ENCODE measurements at places on chromosomes 7 and 10.

GRCh38 chr10:69208761-69209160 is 11.4 kb upstream of the HKDC1 start:
- no peak for DNase-seq

GRCh38 chr10:86668297-86669165 is at the start of gene LDB3:
TSS of gene LDB3 (plus strand) at chr10:86668511. CDS start at chr10:86668692, 181 bp downstream.
- peak; percentile 84 for DNase-seq

DNA sequence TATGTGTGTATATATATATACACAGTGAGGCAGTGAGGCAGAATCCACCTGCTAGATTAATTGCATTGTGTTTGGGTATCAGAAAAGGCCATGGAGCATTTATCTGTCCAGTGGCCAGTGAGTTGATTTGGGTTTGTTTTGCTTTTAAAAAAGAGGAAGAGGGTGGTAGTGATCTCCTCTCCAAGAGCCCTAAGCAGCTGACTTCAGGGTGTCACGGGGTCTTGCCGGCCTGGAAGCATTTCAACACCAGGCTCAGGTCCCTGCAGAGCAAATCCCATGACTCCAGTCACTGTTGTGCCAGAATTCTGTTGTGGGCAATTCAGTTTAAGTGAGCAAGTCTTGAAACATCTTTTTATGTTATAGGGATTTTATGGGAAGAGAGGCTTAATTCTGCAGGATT is 30.6 kb upstream of the GPNMB start:
- no peak for DNase-seq

DNA sequence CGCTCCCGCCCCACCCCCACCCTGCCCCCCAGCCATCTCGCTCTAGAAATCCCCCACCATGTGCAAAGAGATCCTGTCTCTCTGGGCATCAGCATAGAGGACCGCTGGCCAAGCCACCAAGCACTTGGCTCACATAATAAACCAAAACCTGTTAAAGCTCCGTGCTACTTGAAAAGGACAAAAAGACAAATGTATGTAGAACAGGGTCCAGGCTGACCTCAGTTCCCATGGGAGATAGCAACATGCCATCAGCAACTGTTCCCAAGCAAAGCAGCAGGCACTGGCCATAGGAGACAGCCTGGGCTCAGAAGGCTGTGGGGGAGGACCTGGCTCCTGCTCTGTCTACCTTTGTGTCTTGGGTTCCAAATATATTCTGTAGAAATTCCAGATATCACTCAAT is 38.4 kb upstream of the GDF10 start:
- no peak for DNase-seq

DNA sequence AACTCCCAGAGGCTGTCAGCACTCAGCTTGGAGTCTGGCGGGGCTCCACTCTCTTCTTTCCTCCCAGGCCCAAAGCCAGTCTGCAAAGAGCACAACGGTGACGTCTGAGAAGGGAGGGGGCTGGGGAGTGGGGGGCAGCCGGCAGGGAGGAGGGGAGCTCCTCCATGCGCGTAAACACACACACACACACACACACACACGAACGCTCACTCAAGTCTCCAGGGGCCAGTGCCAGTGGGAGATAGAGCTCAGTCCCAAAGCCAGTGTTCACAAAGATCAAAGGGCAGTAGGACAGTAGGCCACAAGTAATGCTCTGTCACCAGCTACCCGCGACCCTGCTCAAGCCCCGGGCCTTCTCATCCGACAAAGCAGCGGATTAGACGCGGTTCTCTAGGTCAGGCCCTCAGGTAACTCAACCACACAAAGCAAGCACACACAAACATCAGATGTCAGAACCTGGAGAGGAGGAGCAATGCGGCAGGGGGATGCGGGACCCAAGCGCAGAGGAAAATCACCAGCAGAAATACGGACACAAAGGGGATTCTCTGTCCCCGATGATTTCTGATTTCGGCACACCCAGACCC is 19.9 kb downstream of the TCAF1 start:
- peak; percentile 64 for DNase-seq

GRCh38 chr7:77226357-77226839 is 26.8 kb upstream of the FGL2 start:
- peak; percentile 11 for DNase-seq

- no peak for DNase-seq
These were observed 53.9 kb upstream of the IL6 start for GRCh38 chr7:22672846-22673680.

DNA sequence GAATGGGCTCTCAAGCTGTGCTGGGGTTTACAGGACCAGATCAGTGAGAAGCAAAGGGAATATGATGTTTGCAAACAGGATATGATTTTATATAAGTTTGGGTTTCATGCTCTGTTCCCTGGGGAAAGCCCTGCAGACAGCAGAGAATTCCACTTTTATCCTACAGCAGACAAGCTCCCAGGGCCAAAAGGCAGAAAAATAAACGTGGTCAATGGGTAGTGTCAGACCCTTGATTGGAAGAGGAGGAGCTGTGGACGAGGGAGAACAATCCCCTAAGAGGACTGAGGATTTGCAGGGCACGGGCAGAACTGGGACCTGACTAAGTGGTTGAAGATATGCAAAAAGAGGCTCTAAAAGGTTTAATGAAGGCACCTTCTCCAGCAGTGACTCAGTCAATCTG is 275.3 kb downstream of the HDAC9 start:
- peak; percentile 81 for DNase-seq

GRCh38 chr7:141158561-141158960 is 84.7 kb downstream of the TMEM178B start:
- DNase-seq, result peak; percentile 75

DNA sequence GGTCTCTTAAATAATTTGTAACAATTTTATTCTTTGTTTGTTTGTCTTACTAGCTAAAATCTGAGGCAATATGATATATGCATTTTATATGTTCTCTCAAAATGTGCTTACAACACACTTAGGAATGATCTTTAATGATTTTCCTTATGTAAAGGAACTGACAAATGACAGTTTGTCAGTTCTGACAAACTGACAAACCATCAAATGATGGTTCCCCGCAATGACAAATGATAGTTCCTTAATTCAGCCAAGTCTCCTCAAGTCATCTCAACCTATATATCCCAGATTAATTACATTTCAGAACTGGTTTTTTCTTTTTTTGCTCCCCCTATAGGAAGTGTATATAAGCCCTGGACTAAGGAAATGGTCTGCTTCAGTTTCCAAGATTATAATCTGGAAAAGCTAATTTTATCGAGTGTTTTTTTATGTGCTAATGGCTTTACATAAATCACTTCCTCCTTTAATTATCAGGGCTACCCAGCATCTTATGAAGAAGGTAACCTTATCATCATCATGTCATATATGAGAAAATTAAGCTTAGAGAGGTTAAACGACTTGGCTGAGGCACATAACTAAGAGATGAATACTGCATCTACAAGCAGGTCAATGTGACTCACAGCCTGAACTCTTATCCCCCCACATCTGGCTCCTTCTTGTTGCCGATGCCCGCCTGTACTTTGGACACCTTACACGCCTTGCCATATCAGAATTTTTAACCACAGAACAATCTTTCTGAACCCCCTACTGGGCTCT is 75.1 kb downstream of the RELN start:
- no peak for DNase-seq

GRCh38 chr10:87921931-87922688 is 58.7 kb downstream of the PTEN start:
- DNase-seq, result no peak

GRCh38 chr7:33764752-33765451 is 140.4 kb upstream of the BMPER start:
- DNase-seq, result peak; percentile 53

- DNase-seq, result no peak
These were observed 26.0 kb upstream of the PFKFB3 start for GRCh38 chr10:6176691-6177231.

DNA sequence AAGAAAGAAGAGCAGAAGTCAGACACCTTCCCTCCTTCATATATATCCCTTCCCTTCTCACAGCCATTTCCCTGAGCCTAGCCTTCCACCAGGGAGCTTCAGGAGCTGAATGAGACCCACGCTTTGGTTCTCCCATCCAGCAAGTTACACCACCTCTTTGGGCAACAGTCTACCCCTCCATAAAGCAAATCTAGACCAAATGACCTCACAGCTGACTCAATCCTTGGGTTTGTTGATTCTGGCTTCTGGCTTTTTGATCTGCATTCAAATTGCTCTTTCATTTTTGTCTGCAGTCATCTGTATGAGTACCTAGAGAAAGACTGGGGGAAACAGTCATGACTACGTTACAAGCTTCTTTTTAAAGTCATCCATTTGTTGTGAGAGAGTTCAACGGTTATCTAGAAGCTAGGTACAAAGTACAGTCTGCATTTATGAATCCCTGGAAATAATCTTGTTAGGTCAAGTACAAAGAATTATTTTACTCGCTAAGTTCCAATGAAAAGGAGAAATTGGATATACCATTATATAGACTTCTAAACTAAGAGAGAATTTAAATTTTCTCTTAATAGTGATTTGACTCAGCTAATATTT is 86.3 kb downstream of the RAB11FIP2 start:
- DNase-seq, result no peak

GRCh38 chr7:70288781-70289456 is 690.6 kb downstream of the AUTS2 start:
- peak; percentile 45 for DNase-seq

DNA sequence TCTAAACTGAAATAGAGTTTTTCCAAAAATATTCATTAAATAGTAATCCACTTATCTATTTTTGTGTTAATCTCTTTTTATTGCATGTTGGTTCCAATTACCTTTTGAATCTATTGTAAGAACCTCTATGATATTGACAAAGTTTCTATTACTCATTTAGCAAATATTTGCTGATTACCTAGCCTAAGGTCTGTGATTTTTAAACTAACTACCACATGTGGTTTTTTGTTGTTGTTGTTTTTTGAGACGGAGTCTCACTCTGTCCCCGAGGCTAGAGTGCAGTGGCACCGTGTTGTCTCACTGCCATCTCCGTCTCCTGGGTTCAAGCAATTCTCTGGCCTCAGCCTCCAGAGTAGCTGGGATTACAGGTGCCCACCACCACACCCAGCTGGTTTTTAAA is 2.0 kb upstream of the ASB13 start:
- no peak for DNase-seq

DNA sequence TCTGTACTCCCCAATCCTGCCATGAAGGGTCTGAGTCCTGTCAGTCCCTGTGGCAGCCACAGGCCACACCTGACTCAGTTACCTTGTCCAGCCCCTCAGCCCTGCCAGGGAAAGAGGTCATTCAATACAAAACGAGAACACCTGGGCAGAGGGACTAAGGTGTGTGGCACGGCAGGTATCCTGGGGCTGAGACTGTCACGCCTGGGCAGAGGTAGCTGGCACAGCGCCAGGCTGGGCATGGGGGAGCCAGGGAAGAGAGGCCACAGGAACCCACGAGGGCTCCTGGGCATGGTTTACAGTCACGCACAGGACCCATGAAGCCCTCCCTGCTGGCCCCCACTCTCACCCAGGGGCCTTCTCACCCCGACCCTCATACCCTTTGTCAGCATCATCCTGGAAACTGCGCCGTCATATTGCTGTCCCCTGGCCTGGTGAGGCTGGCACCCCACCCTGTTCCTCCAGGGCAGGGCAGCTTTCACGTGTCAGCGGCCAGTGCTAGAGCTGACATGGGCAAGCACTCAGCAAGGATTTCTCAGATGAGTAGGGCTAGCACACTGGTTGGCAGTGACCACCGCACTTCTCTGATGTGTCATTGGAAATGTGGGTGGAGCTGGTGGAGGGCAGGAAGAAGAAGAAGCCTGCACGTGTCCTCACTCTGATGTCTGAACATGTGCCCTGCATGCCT is 42.7 kb downstream of the LRRC18 start:
- no peak for DNase-seq

DNA sequence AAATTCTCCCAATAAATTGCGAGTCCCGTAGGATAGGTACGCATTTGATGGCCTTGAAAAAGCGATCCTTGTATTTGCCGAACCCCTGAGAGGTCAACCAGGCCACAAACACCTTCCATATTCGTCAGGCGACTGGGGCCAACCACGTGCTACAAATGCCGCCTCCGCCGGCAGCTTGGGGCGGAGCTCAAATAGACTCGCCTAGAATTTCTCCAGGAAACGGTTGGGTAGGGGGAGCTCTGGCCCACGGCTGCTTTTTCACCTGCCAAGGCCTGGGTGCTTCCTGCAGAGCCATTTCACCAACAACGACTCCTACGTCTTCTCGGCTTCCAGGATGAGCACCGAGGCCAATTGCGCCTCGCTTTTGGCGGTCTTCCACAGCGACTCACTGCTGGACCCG is 53.4 kb upstream of the KIF5B start:
- DNase-seq, result no peak

DNA sequence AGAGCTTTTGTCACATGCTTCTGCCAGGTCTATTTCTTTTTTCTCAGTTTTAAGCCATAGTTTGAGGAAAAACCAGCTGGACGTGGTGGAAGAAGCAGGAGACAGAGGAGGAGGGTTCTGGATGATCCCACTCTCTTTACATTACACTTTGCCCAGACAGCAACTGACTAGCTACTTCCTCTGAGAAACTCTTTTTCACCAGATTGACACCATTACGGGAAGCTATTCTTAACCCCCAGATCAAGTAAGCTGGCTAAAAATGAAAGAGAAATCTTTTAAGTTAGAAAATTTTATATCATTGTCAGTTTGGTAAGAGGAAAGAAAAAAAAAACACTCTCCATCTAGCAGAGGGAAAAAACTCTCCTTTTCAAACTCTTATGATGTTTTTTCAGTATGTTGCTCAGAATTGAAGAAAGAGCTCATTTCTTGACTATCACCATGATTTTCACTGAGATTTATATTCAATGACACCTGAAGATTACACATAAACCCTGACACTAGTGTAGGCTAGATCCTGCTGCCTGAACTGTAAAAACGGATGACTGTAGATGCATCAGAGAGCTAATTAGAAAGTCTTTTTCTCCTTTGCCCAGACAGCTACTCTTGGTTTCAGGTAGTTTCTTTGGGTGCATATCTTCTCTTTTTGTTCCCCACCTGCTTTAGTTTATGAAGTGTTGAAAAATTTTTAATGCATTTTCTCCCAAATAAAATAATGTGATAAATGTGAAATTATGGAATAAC is 203.1 kb downstream of the TFEC start:
- no peak for DNase-seq

GRCh38 chr7:122064971-122065370 is 79.1 kb downstream of the AASS start:
- DNase-seq, result no peak

GRCh38 chr10:10418387-10418786 is 599.3 kb upstream of the CELF2 start:
- DNase-seq, result no peak

- DNase-seq, result no peak
These were observed 93.3 kb downstream of the CHST15 start for GRCh38 chr10:123999956-124000615.

GRCh38 chr10:54708591-54708990 is 92.4 kb downstream of the PCDH15 start:
- no peak for DNase-seq

All from fibroblast of skin of scalp (primary cell).